Transverse colon (tissue), 4 donors: ENCODE measurements at places on chromosomes 11 and 22. TPM values are rescaled to one million over a fixed set of nuclear protein-coding genes. Genes with fewer than 3 reads are reported as not detected.

Gene MS4A3
- total RNA-seq: not detected

Gene KLHDC7B
- total RNA-seq: 0.14 TPM

Gene SCUBE2
- total RNA-seq: 20.0 TPM

Gene KCNK7
- 1.6 TPM for total RNA-seq

Gene F2
- total RNA-seq: 0.41 TPM

Gene NADSYN1
- 225 TPM for total RNA-seq

Gene APOBEC3G
- total RNA-seq: 9.4 TPM

Gene SLC22A12
- not detected for total RNA-seq

Gene CNGA4
- total RNA-seq: not detected

Gene OR4D5
- total RNA-seq: 0.41 TPM

Gene DDTL
- total RNA-seq: 1.5 TPM

Gene VSIG10L2
- total RNA-seq: not detected

Gene DUSP8
- total RNA-seq: 13.3 TPM

Gene UPK3A
- 0.79 TPM for total RNA-seq

Gene INSC
- 1.9 TPM for total RNA-seq

Gene ZNF215
- total RNA-seq: 3.0 TPM

Gene TBX10
- total RNA-seq: not detected

Gene B4GALNT4
- 3.0 TPM for total RNA-seq

Gene CECR2
- total RNA-seq: 0.14 TPM

Gene PARVG
- total RNA-seq: 1.00 TPM

Gene CNTF
- total RNA-seq: not detected

Gene APOL5
- not detected for total RNA-seq

Gene OR51B2
- not detected for total RNA-seq

Gene BBS1
- total RNA-seq: 146 TPM

Gene DMC1
- 0.32 TPM for total RNA-seq

Gene SESN3
- 10.3 TPM for total RNA-seq

Gene TLCD5
- 1.5 TPM for total RNA-seq

Gene CABP4
- 2.2 TPM for total RNA-seq

Gene TMPRSS5
- total RNA-seq: 0.79 TPM

Gene OR52I1
- not detected for total RNA-seq
